ENCODE measurements at places on chromosomes 13 and 19. TPM values are rescaled to one million over a fixed set of nuclear protein-coding genes. Genes with fewer than 3 reads are reported as not detected.
A peak's percentile ranks its signal among the peaks of the same experiment; 100 is the strongest.

- DNase-seq: no peak
Measured at GRCh38 chr13:84653915-84654534, 771.8 kb upstream of the SLITRK1 start.

DNA sequence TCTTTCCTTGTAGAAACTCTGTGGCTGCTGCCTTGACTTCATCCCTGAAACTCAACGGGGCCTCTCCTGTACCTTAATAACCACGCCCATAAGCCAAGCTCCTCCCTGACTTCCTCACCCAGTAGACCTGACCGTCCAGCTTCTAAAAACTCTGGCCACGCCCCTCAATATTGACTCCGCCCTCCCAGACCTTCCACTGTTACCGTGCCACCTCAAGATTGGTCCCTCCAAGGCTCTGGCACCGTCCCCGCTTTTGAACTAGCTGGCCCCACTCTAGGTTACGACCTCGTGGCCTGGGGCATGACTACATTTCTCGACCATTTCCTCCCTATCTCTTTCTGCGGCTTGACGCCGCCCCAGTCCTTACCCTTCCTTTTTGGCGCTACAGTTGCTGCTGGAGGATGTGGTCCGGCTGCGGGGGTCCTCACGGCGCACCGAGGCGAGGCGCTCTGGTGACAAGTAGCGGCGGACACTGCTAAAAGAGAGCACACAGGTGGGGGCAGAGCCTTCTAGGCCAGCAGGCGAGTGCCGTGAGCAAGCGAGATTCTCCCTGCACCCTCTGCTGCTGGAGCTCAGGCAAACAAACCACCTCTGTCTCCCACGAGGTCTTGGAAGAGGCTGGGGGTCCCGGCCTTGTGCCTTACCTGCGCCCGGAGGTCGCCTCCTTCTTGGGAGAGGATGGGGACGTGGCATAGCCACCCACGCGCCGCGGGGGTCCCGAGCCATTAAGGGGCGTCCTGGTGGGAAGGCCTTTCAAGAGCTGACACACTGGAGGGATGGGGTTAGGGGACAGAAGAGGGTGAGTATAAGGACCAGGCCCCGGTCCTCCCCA is 2.3 kb upstream of the EML2 start:
- DNase-seq: no peak

ADAMTS10 gene
- polyA plus RNA-seq: 27.7 TPM

DNA sequence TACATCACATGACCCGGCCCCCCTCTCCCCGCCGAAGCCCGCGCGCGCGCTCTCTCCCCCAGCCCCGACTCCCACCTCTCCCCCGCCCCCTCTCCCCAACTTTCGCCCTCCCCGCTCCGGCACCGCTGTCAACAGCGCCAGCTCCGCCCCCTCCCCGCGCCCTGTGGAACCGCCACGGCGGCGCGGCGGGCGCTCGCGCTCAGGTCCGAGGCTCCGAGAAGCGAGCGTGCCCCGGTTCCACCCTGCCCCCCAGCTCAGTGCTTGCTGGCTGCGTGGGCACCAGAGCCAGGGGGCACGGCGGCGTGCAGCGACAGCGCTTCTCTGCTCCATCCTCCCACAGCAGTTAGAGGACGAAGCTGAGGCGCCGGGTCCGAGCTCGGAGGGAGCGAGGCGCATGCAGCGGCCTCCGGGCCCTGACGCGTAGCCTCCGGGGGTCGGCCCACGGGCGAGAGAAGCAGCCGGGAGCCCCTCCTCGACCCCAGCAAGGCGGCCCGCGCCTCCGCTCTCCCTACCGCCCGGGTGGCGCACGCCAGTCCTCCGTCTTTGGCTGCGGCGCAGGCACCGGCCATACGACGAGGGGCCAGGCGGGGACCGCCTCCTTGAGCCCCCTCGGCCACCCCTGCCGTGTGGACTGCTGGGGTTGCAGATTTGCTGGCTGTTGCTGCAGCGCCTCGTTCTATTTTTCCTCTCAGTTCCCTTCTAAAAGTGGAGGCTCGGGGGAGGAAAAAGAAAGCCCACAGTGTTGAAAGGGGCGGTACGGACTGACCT is 109.5 kb downstream of the KCNRG start:
- no peak for DNase-seq

DNA sequence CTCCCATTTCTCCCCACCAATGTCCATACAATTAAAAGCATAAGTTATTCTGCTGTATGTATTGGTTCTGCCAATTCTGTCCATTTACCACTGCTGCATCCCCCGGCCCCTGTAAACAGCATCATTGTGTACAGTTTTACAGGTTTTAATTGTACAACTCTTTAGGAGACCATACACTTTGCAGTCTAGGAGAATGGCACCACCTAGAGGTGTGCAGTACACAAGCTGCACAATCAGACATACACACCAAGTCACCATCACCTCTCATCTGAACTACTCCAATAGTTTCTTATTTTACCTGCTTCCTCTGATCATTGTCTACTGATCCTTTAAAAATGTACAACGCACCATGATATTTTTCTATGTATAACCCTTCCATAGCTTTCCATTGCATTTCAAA is 855.9 kb upstream of the KLHL1 start:
- no peak for DNase-seq

SHISA2 gene
- polyA plus RNA-seq: 57.5 TPM

ATP4B gene
- polyA plus RNA-seq: 0.69 TPM

GRCh38 chr19:12994701-12995595 is at the start of gene NFIX:
Gene NFIX (plus strand): TSS chr19:12995475. CDS start chr19:12995838, 363 bp downstream.
- DNase-seq: no peak

GRCh38 chr13:99191900-99192399 is 8.7 kb upstream of the UBAC2 start:
- peak; percentile 40 for DNase-seq

GRCh38 chr19:876780-877314 is 16.1 kb downstream of the MED16 start:
- no peak for DNase-seq
